ENCODE measurements at places on chromosomes 5 and 9.

DNA sequence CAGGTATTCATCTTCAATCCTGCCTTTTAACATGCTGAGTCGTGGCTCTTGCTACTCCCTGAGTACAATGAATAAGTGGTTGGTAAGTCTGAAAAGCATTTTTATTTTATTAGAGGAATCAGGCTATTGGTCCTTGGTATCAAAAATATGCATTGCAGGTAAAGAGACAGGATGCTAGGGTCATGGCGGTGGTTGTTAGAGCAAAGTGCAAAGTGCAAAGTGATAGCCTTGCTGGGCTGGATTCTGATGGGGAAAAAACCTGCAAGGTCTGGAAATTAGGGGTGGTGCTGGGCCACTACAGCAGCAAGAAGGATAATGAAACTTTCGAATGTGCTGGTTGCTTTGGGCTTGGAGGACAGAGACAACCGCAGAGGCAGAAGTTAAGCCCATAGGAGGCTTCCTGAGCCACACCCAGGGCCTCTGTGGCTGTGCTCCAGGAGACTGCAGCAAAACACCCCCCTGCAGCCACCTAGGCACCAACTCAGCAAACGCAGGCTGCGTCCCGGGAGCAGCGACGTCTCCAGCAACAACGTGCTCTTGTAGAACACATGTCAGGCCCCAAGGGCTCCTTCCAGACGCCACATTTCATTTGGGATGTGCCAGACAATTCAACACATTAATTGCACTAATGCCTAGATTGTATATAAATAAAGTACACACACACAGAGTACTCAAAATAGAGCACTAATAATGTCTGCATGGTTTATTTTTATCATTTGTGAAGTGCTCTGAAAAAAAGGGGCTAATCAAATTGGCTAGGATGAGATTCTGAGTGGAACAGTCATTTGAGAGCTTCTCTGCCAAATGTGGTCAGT is 149.8 kb upstream of the RAPGEF1 start:
- no peak for DNase-seq

DNA sequence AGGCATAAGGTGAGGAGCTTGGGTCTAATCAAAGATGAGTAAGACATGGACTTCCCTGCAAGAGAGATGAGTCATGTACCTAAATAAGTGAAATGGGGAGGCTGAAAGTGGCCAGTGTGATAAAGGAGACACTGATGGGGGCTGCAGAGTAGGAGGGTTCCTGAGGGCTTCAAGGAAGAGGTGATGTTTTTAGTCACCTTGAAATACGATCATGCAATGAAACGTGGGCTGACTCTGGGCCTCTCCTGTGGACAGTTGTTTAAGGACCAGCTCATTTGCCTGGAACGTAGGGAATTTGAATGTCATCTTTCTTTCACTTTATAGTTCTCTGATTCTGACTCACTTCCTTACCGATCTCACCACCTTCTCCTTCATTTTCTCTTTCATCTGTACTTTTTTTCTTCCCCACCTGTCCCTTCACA is 49.6 kb upstream of the CPLX2 start:
- no peak for DNase-seq

GRCh38 chr9:19967216-19967887 is 178.5 kb upstream of the SLC24A2 start:
- no peak for DNase-seq

- no peak for DNase-seq
Observed at GRCh38 chr5:103451261-103451660, 111.3 kb downstream of the NUDT12 start.

Measured in effector memory CD4-positive, alpha-beta T cell (primary cell).